ENCODE measurements at places on chromosomes 5 and 9.
A peak's percentile ranks its signal among the peaks of the same experiment; 100 is the strongest.

DNA sequence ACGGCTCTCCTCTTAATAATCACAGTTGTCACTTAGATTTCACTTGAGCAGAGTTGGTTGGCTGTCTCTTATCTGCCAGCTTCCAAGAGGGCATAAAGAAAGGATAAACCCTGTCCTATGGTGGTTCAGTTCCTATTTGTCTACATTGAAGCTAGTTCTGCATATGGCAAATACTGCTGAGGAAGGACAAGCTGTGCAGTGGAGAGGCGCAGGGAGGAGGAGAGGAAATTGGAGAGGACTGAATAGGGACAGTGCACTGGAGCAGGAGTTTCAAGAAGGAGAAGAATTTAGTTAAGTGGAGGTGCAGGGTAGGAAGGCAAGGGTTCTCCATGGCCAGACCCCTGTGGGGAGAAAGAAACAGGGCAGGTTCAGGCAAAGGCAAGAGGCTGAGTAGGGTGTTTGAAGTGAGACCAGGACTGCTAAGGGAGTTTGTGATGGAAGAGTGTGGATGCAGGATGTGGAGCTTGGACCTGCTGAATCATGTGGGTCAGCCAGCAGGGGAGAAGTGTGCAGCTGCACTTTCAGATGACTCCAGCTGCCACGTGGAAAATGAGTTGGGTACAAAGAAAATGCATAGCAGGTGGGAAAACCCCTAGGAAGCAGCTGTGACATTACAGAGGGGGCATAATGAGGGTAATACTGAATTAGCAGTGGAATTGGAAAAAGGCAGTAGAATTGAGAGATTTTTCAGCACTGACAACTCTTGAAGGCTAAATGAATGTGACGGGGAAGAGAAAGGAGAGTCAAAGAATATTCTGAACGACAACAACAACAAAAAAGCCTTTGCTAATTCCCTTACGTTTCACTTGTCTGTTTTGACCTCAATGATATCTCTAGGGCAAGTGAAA is 66.8 kb downstream of the MAMDC2 start:
- DNase-seq: peak; percentile 18

GRCh38 chr9:84947412-84947972 is 278.0 kb downstream of the NTRK2 start:
- DNase-seq: no peak

- DNase-seq: no peak
Observed at GRCh38 chr5:137090721-137091120, 408.4 kb downstream of the SPOCK1 start.

DNA sequence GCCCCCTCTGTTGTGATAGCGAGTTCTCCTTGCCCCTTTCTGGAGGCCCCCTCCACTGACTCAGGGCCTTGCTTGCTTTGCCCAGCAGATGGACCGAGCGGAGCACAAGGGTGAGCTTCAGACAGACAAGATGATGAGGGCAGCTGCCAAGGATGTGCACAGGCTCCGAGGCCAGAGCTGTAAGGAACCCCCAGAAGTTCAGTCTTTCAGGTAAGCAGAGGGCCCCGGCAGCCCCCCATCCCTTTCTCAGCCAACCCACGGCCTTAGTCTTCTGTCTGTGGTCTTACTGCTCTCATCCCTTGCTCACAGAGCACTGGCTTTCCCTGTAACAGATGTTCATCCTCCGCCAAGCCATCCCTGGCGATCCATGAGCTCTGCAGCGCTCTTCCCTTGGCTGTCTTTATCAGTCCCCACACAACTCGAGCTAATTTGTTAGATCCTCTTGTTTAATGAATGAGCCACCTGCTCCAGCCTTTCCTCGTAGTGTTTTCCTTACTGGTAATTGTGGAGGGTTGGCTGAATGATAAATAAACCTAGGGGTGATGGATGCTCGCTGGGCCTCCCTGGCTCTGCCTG is 18.4 kb upstream of the RARS1 start:
- no peak for DNase-seq

- no peak for DNase-seq
Observed at GRCh38 chr9:29212397-29213387, 1639.4 kb upstream of the C9orf72 start.

- DNase-seq: no peak
Observed at GRCh38 chr5:179241764-179242370, 103.4 kb downstream of the ADAMTS2 start.

- no peak for DNase-seq
Observed at GRCh38 chr5:54765165-54766028, 220.0 kb downstream of the ESM1 start.

GRCh38 chr5:18023986-18024385 is 389.7 kb downstream of the TAF11L14 start:
- DNase-seq: no peak
